ENCODE measurements at places on chromosomes 5 and 9. TPM values are rescaled to one million over a fixed set of nuclear protein-coding genes. Genes with fewer than 3 reads are reported as not detected.

DNA sequence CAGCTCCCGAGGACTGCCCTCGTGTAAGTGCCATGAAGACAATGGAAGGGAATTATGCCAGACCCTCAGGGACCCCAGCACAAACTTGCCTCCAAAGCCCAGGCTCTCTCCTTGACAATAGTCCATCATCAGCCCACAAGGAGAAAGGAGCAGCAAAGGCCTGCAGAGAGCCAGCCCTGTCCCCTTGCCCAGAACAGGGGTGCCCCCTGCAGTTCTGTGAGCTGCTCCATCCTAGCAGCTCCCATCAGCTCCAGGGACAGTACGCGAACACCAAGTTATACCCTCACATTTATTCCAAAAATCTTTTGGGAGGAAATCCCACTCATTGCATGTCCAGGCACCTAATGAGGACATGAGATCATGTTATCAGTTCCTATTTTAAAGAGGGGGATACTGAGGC, 11.1 kb downstream of the BARX1 start:
- H3K4me3 ChIP-seq: no peak overlapping the region
- no peak for DNase-seq
- H3K36me3 ChIP-seq: no peaks in the 10 kb centered on the region
- H3K27me3 ChIP-seq: peaks cover 74% of the 10 kb centered on the region

- DNase-seq: no peak
- peak overlapping the region; percentile 89 for H3K4me3 ChIP-seq
- H3K27ac ChIP-seq: peak overlapping the region; percentile 94
- H3K27me3 ChIP-seq: no peaks in the 10 kb centered on the region
- H3K36me3 ChIP-seq: peaks cover 8% of the 10 kb centered on the region
Observed at GRCh38 chr5:53560028-53560427, 411 bp upstream of the NDUFS4 start.

GRCh38 chr9:31612336-31613030, 772.0 kb upstream of the ACO1 start:
- H3K27me3 ChIP-seq: no peaks in the 10 kb centered on the region
- no peak overlapping the region for H3K27ac ChIP-seq
- H3K4me1 ChIP-seq: peaks cover 18% of the 10 kb centered on the region

DNA sequence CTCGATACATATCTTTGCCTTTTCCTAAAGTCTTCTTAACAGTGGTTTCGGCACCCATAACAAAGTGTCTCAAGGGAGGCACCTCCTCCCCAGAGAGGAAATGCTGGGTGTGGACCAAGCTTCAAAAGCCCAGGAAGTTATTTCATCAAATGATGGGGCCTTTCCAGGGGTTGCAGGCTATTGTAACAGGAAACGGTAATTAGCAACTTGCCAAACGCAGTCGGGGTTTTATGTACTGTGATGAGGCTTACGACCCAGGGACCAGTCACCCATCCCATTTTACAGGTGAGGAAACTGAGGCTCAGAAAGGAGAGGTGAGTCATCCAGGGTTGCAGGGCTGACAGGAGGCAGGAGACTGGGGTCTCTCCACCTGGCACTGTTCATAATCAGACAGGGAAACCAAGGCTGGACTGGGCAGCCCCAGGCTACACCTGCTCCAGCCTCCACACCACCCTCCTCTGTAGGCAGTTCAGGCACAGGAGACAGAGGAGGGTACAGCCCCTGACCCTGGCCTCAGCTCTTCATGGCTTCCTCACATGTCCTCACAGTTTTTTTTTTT, 30.0 kb upstream of the SUSD3 start:
- H3K4me3 ChIP-seq: no peak overlapping the region
- H3K27me3 ChIP-seq: peaks cover 35% of the 10 kb centered on the region
- no peaks in the 10 kb centered on the region for H3K36me3 ChIP-seq
- H3K4me1 ChIP-seq: no peaks in the 10 kb centered on the region
- no peak overlapping the region for H3K27ac ChIP-seq

GRCh38 chr9:24144796-24145195, 318.8 kb upstream of the ELAVL2 start:
- H3K27me3 ChIP-seq: no peaks in the 10 kb centered on the region
- no peaks in the 10 kb centered on the region for H3K4me1 ChIP-seq
- no peak overlapping the region for H3K27ac ChIP-seq
- H3K36me3 ChIP-seq: no peaks in the 10 kb centered on the region

DNA sequence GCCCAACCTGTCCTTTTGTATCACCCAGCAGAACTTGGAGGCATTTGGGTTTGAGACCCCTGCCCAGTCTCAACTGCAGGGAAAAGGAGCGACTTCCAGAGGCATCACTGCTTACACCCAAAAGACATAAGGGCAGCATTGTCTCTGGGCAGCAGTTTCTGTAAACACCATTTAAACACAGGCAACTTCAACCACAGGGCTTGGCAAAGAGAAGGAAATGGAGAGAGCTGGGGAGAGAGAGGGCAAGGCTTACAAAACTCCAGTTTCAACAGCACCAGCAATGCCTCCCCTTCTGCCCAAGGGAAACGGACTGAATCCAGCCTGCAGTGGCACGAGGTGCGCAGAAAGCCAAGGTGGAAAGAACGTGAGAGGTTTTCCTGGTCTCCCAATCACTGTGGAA, 147.6 kb downstream of the ROR2 start:
- DNase-seq: no peak
- H3K27ac ChIP-seq: no peak overlapping the region
- no peaks in the 10 kb centered on the region for H3K27me3 ChIP-seq
- peaks cover 15% of the 10 kb centered on the region for H3K4me1 ChIP-seq
- H3K4me3 ChIP-seq: no peak overlapping the region
- H3K36me3 ChIP-seq: no peaks in the 10 kb centered on the region

GRCh38 chr9:111058166-111058565, 19.9 kb upstream of the LPAR1 start:
- H3K27ac ChIP-seq: no peak overlapping the region
- no peaks in the 10 kb centered on the region for H3K27me3 ChIP-seq
- no peaks in the 10 kb centered on the region for H3K36me3 ChIP-seq
- H3K4me1 ChIP-seq: no peaks in the 10 kb centered on the region
- no peak for DNase-seq
- H3K4me3 ChIP-seq: no peak overlapping the region

The CCL27 gene
- total RNA-seq: 0.49 TPM

Data from MCF 10A (cell line).